T-helper 1 cell treated with Interleukin-12 subunit alpha and Interleukin-12 subunit beta and Interleukin-4 antibody, amounts not matched to agents 30 ng/mL and 1 ng/mL, for 36 hours (primary cell): ENCODE measurements at places on chromosomes 16 and 17. TPM values are rescaled to one million over a fixed set of nuclear protein-coding genes. Genes with fewer than 3 reads are reported as not detected.

Gene CNTD1
- not detected in 2 replicates for total RNA-seq

Gene USH1G
- total RNA-seq, result not detected in 2 replicates

Gene CHST4
- not detected in 2 replicates for total RNA-seq

Gene PRAC2
- total RNA-seq, result not detected in 2 replicates

Gene PNMT
- total RNA-seq, result not detected in 2 replicates

Gene GLP2R
- not detected in 2 replicates for total RNA-seq
